ENCODE measurements at places on chromosomes 1 and 21.
A peak's percentile ranks its signal among the peaks of the same experiment; 100 is the strongest.

DNA sequence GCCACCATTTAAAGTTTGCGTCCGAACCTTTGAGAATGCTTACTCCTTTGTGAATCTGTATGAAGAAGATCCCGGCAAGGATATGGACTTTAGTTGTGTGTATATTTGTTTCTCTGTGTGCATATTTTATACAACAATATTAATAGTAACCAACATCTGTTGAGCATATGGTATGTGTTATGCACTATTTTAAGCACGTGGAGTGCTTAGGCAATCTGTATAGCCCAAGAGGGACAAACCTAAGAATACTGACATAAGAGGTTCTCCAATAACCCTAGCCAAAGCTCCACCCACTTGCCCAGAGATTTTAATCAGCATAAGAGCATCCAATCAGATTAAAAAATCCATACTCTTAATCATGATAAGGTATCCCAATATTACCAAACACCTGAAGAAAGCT lies 92.7 kb downstream of the MAB21L3 start:
- ATAC-seq, result no peak

DNA sequence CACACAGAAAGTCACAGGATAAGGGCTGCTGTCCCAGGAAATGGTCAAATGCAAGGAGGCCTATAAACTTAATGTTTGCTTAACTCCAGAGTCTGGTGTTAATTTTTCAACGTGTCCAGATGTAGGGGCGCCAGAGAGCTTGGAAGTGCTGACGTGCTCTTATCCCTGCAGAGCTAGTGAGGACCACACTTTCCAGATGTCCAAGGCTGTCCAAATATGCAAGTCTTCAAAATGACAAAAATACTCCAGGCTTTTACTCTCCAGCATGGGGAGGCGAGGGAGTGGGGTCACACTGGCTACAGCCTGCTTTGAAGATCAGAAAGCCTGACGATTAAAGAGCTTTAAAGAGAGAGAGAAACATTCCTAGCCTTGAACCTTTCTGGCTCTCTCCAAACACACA lies 57.6 kb downstream of the ABCA4 start:
- ATAC-seq, result no peak

DNA sequence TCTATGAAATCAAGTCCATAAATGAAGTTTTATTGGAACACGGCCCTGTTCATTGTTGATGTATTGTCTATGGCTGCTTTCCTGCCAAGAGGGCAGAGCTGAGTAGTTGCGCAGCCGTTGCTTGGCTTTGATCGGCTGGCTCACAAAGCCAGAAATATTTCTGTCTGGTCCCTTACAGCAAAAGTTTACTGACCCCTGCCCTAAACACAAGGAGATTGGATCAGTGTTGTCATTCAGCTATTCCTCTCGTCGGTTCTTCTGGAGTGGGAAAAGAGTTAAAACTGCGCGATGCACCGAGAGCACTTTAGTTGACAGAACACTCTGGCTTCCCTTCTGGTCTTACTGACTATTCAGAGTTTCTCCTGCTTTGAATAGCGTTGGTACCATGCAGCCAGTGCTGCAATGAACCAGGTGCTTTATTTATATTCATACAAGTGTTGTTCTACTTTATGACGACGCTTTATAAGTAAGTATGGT lies 868 bp downstream of the ZBTB40 start:
- peak; percentile 37 for ATAC-seq

DNA sequence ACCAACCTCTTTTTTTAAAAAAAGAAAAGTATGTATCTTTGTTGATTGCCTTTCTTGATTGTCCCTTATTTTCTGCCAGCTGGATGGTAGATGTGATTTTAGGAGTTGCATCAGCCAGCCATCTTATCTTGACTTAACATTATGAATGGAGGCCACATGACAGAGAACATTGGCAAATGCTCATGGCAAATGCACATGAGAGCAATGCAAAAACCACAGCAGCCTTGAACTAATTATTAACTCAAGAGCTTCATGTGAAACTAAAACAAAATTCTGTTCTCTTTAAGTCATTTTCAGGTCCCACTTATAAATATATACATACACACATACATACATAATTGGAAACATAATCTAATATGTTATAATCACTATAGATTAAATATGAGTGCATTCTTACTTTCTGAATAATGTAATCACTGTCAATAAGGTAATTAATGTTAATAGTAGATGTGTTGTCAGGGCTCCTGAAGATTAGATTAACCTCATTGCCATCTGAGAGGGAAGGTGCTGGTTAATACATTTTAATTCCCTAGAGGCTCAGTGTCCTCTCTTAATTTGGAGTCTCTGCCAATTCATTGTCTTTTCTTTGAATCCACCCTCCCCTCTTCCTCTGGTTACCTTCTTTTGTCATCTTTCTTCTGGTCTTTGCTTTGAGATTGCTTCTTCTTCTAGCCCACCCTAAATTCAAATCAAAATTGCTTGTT lies 962.2 kb downstream of the ADGRL2 start:
- no peak for ATAC-seq

- ATAC-seq, result no peak
Measured at GRCh38 chr21:26954662-26955121, 12.2 kb downstream of the ADAMTS5 start.

GRCh38 chr1:197234581-197234980 lies 33.5 kb upstream of the CRB1 start:
- ATAC-seq, result peak; percentile 25

DNA sequence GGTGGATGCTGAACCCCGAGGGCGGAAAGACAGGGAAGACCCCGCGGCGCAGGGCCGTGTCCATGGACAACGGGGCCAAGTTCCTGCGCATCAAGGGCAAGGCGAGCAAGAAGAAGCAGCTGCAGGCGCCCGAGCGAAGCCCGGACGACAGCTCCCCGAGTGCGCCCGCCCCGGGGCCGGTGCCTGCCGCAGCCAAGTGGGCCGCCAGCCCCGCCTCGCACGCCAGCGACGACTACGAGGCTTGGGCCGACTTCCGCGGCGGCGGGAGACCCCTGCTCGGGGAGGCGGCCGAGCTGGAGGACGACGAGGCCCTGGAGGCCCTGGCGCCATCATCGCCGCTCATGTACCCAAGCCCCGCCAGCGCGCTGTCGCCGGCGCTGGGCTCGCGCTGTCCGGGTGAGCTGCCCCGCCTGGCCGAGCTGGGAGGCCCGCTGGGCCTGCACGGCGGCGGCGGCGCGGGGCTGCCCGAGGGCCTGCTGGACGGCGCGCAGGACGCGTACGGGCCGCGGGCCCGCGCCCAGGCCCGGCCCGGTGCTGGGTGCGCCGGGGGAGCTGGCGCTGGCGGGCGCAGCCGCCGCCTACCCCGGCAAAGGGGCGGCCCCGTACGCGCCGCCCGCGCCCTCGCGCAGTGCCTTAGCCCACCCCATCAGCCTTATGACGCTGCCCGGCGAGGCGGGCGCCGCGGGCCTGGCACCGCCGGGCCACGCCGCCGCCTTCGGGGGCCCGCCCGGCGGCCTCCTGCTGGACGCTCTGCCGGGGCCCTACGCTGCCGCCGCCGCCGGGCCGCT lies 20.7 kb downstream of the FOXO6 start:
- ATAC-seq, result peak; percentile 46

Measured in stimulated activated memory B cell treated with anti-CD40 and anti-IgM and Interleukin-4, amounts not matched to agents 10 μg/mL and 1 μg/mL and 100 μg/mL, for 72 hours (primary cell).